ENCODE measurements at places on chromosomes 3 and 15.

DNA sequence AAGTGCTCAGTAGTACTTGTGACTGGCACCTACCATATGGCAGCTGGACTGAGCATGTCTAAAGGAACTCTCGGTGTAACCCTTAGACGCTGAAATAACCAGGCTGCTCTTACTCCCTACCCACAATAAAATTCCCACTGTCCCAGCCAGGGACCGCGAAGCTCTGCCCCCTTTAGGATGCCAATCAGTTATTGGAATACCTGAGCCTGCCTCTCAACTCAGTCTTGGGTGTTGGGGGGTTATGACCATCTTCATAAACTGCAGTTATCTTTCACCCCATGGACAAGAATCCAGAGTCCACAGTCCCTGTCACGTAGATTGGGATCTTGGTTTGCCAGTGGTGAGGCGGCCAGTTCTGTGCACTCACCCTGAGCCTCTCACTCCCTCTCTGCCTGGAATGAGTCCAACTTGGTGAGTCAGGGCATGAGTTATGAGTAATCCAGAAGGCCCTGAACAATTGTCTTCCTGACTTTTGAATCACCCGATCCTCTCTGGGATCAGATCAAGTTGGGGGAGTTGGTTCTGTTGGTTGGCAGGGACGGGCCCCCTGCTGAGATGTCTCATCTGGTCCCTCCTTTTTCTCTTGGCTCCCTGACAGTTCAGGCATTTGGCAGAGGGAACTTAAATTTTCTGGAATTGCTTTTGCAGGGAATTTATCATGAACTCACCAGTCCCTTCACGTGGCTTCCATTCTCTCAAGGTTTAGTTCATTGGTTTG, 120.1 kb upstream of the UBE2E1 start:
- DNase-seq, result no peak

- no peak for DNase-seq
Measured at GRCh38 chr3:23873941-23874340, 42.8 kb downstream of the NKIRAS1 start.

DNA sequence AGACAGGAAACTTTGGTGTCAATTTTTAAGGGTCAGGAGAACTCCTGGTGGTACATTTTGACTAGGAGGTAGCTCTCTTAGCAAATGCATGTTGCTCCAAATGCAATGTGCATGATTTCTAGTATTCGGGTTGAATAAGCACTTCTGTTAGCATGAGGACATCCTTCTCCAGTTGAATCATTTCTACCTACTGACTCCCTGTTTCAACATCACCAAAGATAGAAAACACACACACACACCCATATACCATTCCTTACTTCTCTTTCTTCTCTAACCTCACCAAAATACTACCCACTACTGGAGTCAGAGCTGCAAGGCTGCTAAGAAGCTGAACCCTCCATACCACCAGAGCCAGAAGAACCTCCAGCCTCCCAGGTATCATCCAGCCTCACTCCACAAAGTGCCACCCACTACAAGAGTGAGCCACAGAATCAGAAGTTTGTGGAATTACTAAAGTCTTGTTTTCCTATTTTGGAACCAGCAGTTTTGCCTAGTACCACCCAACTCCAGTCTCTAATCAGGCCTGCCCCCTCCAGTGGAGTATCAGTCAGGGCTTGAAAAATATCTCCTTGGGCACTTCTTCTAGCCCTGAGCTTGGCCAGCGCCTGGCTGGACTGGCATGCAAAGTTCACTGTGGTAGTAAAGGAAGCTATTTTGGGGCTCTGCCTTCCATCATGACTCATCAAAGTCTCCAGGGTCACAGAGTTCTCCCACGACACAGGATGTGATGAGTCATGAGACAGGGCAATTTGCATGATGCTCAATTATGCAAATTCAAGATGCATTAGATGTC, 110.3 kb downstream of the CYP19A1 start:
- DNase-seq, result no peak

DNA sequence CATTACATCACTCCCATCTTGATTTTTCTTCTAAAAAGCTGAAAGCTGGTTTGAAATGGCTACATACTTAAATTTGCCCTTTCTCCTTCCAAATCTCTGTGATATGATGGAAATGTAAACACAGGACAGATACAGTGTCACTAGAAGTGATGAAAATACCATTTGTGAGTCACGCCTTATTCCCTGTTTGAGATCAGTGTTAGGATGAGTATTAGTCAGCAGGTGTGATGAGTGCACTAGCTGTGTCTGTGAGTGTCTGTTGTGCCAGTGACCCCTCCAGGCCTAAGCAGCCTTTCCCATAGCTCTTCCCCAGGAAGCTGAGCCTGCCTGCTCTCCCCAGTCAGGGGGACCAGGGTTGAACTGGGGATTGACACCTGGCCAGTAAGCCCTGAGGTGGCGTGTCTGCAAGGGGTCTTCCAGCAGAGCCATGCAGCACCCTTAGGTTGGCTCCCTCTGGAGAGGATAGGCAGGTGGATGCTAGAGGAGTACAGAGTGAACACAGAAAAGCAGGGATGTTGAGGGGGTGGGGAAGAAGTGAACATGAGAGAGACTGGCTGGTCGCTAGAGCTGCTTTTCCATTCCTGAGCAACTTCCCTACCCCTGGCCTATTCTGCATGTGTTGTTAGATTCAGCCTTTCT, 92.0 kb downstream of the PDE8A start:
- DNase-seq, result no peak

DNA sequence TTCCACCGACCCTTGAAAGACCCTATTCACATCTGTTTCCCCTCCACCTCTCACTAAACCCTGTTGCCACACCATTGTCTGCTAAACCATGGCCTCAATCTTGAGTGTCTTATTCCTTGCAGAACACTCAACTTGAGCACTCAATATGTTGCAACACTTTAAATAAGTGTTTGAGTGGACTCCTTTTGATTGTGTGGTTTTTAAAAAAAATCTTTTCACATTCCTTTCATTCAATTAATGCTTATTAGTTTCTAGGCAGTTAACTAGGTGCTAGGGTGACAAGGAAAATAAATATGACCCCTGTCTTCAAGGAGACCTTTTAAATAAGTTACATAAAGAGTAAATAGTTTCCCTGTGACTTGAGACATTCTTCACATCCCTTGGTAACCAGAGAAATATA, 13.3 kb upstream of the HHLA2 start:
- no peak for DNase-seq

DNA sequence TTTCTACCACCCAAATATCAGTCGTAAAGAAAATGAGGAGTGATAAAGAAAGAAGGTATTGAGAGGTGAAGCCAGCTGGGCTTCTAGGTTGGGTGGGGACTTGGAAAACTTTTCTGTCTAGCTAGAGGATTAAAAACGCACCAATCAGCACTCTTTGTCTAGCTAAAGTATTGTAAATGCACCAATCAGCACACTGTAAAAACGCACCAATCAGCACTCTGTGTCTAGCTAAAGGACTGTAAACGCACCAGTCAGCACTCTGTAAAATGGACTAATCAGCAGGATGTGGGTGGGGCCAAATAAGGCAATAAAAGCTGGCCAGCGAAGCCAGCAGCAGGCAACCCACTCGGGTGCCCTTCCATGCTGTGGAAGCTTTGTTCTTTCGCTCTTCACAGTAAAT, 13.0 kb upstream of the IQGAP1 start:
- DNase-seq, result no peak

- DNase-seq, result no peak
Measured at GRCh38 chr3:140199743-140200142, 264.8 kb downstream of the CLSTN2 start.

DNA sequence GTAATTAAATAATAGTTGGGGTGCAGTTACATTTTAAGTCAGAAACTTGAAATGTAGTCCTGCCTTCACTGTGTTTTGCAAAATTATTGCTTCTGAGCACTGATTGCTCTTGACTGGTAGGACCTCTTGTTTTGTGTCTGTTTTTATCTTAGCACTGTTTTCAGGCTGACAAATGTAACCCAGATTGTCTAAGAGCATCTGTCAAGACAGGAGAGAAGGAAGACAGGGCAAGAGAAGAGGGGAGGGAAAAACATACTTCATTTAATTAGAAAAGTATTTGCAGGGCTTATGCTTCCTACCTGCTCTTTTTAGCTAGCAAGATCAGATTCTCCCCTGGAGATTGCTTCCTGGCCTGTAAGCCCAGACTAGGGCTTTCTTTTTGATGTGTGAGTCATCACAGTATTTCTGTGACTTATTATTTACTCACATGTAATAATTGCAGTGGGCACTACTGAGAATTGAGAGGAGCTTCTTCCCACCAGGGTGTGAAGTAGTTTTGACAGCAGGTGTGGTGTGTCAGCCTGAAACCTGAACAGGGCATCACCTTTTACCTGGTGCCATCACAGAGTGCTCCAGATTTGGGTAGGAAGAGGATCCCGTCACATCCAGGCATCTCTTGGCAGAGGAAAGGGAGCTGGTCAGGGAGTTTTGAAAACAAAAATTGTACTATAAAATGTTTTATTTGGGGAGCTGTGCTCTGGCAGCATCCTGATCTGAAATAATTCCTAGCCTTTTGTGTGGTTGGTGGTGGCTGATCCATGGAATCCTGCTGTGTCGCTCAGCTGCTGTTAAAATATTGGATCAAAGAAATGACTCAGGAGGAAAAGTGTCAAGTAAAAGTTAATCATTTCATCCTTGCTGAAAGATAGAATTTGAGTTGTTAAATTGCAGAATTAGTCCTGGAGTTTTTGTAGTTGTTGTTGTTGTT, 98.2 kb downstream of the TMEM108 start:
- no peak for DNase-seq
